ENCODE measurements at places on chromosomes 3 and 15. TPM values are rescaled to one million over a fixed set of nuclear protein-coding genes. Genes with fewer than 3 reads are reported as not detected.

GRCh38 chr3:188396251-188396650 is 242.3 kb downstream of the LPP start:
- no peak for DNase-seq

DNA sequence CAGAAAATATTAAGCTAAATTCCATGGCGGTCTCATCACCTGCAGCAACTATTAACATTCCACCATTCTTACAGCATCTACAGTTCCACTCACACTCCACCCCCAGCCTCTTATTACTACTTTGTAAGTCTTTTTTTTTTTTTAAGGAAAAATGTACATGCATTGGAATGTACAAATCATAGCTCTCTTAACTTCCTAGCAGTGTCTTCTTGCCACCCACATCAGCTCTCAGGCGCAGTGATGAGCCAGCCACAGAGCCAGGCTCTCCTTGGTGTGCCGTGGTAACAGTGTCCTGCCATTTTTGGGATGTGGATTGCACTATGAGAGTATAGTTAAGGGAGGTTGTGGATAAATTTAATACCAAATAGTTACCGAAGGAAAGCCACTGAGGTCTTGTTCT is 17.8 kb downstream of the ABHD17C start:
- DNase-seq: no peak

DNA sequence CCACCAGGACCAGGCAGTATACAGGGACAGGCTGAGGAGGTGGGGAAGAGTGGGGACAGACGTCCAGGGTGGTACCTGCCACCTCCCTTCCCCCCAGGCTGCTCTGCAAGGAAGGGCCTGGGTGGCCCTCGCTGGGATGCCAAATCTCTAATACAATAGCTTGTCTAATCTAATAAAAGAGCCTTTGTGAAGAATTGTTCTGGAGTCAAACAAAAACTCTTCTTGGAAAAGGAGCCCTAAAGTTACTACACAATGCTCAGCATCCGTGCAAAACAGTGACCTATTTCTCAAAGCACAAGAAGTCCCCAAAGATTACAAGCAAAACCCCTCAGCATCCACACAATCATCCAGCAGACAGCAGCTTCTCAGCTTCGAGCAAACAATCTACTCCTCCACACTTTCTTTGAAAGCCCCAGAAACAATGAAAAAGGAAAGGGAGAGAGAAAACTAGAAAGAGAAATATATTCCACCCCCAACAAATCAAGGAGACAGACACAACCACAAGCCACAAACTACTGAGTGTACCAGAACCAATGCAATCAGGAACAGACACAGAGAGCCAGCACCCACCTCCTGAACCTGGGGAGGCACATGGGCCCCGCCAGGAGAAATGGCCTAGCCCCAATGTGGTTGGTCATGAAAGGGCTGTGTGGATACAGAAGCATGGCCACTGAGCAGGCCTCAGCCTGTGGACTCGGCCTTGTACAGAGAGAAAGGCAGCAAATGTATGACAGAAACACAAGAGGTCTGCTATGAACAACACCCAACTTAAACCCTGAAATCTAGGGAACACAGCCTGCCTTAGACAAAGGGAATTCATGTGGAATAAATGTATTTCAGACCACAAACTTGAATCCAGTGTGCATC is 177.1 kb upstream of the CHRNA7 start:
- no peak for DNase-seq

DNA sequence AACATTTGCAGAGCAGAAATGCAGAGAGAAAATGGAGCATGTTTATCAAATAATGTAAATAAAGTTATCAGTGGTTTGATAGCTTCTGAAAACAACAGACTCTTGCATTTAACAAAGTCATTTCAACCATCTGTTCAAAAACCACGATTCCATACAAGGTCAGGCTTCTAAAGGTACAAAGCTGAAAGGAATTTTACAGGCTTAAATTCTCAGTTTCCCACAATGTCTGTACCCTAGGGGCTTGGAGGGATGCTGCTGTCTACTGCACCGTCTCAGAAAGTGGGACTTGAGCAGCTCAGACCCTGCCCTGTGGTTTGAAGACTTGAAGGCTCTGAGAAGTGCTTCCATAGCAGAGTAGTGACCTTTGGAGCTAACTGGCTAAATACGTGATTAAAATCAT is 30.4 kb upstream of the TM4SF1 start:
- DNase-seq: peak; percentile 63

- no peak for DNase-seq
Measured at GRCh38 chr3:132622148-132622547, 25.1 kb downstream of the ACKR4 start.

Gene PLCH1
- 0.17 TPM for total RNA-seq

DNA sequence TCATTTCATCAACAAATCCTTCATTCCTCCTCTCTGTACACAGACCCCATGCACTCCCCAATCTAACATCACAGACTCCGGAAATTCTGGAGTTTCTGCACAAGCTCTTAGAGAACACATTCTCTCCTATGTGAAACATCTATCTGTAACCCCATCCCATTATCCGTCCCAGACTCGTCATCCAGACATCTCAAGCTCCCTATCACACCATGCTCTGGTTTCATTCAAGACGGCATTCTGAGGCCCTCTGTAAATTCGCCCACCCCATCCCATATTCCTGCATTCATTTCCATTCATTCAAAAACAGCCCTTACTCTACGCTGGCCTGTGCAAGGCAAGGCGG is 575 bp downstream of the LEO1 start:
- DNase-seq: no peak

- peak; percentile 63 for DNase-seq
Measured at GRCh38 chr3:169886671-169887070, 16.9 kb upstream of the LRRC31 start.

DNA sequence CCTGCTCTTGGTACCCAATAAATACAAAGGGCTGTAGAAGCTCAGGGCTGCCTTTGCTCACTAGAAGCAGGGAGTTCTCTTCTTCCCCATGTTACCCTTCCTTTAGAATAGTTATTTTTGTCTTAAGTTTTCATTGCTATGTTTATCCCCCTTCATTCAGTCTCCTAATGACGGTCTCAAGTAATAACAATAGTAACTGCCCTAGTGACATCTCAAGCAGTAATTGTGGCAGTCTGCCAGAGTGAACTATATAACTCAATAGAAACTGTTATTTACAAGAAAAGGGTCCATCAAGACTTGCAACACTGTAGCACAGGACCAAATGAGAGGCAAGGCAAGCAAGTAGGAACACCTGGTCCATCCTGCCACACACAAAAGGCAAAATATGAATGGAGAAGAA is 32.5 kb upstream of the SIN3A start:
- DNase-seq: no peak

DNA sequence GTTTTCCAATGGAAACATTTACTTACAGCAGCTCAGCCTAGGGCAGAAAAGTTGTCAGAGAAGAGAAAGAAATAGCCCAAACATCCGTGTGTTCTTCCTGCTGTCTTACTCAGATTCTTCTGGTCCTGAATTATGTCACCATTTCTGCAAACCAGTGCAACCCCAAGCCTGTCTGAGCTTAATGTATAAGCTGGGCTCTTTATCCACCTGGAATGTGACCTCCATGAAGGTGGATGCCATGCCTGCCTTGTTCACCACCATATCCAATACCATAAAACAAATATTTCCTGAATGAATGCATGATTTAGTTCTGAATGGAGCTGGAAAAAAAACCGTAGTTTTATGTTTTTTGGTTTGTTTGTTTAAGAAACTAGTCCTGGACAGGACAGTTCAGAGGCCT is 150.9 kb downstream of the RYR3 start:
- DNase-seq: no peak

GRCh38 chr3:135487261-135487660 is 478.3 kb upstream of the PPP2R3A start:
- no peak for DNase-seq

- peak; percentile 68 for DNase-seq
Measured at GRCh38 chr3:108131475-108132134, 40.8 kb upstream of the CD47 start.

- no peak for DNase-seq
Measured at GRCh38 chr3:49119439-49119838, 1.2 kb downstream of the USP19 start.

- DNase-seq: no peak
Measured at GRCh38 chr3:66385066-66385465, 115.8 kb downstream of the LRIG1 start.

GRCh38 chr3:86708893-86709292 is 282.1 kb downstream of the VGLL3 start:
- no peak for DNase-seq

Gene P2RY1
- 0.02 TPM for total RNA-seq

GRCh38 chr3:195319060-195319459 is 48.1 kb upstream of the XXYLT1 start:
- no peak for DNase-seq

- no peak for DNase-seq
Measured at GRCh38 chr3:8201886-8202285, 299.7 kb upstream of the LMCD1 start.

DNA sequence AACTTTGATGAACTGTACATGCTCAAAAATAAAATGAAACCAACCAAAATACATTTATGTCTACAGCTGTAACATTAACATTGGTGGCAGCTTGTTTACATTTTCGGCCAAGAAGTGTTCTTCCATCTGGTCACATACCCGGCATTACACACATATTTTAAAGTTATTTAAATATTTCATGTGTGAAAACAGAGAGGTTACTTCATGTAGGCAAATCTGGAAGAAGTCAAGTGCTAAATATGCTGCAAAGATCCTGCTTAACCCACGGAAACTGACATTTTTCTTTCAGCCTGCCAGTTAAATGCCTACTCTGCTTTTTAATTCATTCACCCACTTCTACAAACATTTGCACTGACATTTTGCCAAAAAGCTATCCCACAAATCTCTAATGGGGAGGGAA is 69.7 kb downstream of the MB21D2 start:
- no peak for DNase-seq

Gene EXD1
- not detected for total RNA-seq

GRCh38 chr3:197495999-197496745 is 59.6 kb downstream of the BDH1 start:
- DNase-seq: peak; percentile 63

DNA sequence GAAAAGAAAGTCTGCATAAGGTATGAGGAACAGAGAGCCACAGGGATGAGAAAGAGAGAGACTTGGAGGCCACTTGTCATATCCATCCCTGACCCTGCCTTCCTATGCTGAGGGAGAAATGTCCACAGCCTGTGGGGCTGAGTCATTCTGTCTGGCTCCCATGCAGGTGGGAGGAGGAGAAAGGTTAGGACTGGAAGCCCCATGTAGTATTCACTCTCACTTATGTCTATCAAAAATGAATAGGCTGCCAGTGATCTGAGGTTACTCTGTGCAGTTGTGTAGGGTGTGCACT is 71.3 kb downstream of the RAB11A start:
- DNase-seq: peak; percentile 63

All from M059J (cell line).